ENCODE measurements at places on chromosomes 12 and 14. TPM values are rescaled to one million over a fixed set of nuclear protein-coding genes. Genes with fewer than 3 reads are reported as not detected.

Gene MUCL1
- total RNA-seq = not detected

Gene PRICKLE1
- 60.1 TPM for total RNA-seq

Gene SLC4A8
- total RNA-seq = 4.8 TPM

Gene AVPR1A
- total RNA-seq = 1.1 TPM

Gene FBXO34
- 28.1 TPM for total RNA-seq

DNA sequence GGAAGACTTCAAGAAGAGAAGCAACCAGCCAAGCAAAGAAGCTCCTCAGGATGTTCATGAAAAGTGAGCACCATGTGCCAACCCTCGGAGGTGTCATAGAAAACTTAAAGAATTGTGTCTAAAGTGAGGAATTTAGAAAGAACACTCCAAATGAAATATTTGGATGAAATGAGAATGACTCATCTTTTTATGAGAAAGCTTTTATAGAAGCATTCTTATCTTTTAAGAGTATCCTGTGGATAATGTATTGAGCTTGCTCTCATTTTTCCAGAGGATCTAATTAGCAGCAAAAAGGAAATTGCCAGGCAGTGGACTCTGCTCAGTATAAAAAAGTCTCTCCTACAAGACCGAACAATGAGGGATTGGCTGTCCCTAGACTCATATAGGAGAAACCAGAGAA, 454.9 kb downstream of the LRIG3 start:
- DNase-seq = no peak

GRCh38 chr14:80560800-80561657, 349.7 kb upstream of the DIO2 start:
- DNase-seq = no peak

GRCh38 chr12:48122065-48122834, 3.1 kb downstream of the PFKM start:
- no peak for DNase-seq

DNA sequence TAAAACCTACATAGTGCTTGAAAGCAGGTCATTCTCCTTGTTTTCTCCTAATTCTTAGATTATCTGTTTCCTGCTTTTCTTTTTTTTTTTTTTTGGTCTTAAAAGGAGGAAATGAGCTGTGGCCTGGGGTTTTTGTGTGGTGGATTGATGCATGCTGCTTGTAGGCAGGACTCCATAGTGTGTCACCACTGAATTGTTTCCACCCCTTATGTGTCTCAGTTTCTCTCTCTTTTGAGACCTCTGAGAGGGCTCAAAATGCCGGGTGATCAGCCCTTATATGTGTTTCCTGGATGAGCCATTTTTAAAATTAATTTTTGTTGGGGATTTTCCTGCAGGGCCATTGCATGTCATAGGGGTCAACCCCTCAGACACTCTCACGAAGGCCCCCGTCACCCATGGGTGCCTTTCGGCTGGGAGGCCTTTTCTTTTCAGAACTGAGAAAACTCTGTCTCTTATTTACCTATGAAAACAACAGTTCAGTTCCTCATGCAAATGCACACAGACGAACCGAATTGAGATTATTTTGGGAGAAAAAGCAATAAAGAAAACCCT, 32.0 kb upstream of the LRRK2 start:
- no peak for DNase-seq

GRCh38 chr14:71550367-71550766, 381.9 kb upstream of the RGS6 start:
- DNase-seq = no peak

DNA sequence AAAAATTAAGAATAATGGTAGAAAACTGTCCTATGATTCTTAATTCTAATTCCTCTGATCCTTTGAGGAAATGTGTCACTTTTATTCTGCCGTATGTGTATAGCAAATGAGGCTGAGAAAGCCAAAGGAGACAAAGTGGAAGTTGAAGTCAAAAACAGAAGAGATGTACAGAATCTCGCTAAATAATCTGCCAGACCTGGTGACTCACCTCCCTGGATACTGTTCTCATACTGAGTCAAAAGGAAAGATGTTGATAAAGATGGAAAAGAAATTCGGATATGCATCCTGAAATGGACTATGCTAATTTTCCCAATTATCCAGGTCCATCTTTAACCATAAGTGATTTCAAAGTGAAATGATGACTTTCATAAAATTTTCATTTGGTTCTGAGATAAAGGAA, 92.5 kb downstream of the DUSP6 start:
- no peak for DNase-seq

DNA sequence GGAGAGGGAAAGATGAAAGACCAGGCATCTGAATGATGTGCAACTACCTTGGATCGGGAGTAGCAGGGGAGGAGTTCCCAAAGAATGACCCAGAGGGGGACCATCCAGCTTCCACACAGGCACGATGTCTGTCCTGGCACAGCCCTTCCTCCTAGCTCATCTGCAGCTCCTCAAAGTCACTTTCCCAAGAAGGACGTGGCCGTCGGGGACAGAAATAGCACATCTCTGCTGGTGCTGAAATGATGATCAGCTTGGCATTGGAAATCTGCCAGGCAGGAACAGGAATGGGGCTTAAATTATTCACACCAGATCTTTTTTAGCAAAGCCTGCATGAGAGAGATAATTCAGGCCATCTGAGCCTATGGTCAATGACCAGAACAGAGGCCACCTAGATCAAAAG, 41.7 kb downstream of the TSPAN11 start:
- no peak for DNase-seq

GRCh38 chr14:97878727-97879126, 1081.5 kb downstream of the VRK1 start:
- DNase-seq = peak; percentile 80

- no peak for DNase-seq
Observed at GRCh38 chr12:131137009-131137835, 183.5 kb downstream of the ADGRD1 start.

DNA sequence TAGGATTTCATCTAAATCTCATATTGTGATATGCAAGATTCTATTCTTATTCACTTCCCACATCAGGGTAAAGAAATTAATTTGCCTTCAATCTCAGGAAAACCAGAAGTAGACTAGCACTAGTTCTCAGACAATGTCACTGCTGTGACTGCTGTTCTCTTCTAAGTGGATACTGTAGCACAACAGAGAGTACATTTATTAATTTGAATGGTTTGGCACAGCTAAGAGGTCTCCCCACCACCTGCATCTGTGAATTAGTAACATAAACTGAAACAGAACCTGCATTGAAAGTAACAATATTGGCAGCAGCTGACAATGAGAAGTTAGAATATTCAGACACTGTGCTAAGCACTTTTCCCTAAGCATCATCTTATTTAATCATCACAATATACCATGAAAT, 253.1 kb downstream of the PDZRN4 start:
- no peak for DNase-seq

Measured in lung (tissue), 17 donors.